ENCODE measurements at places on chromosomes 2 and 18. TPM values are rescaled to one million over a fixed set of nuclear protein-coding genes. Genes with fewer than 3 reads are reported as not detected.

The WDR7 gene
- total RNA-seq, result 36.4 TPM

DNA sequence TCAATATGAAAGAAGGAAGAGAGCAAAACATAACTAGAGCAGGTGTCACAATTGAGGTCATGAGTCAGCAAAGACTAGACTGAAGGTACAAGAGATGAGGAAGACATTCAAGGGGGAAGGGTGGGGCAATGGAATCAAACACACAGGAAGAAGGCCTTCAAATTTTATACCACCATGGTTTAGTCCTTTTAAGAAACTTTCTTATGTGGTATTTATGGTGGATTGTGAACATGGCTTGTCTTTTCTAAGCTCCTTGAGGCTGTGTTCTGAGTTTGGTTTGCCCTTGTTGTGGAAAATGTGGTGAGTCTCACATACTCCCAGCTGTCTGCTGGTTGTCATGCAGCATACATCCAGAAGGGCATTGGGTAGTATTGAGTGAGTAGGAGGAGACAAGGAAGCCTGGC lies 62.1 kb downstream of the NABP1 start:
- DNase-seq, result no peak
- H3K36me3 ChIP-seq, result no peaks in the 10 kb centered on the region
- no peak overlapping the region for H3K4me3 ChIP-seq
- no peak overlapping the region for H3K27ac ChIP-seq
- no peaks in the 10 kb centered on the region for H3K27me3 ChIP-seq

- no peak overlapping the region for H3K27ac ChIP-seq
- H3K4me1 ChIP-seq, result no peaks in the 10 kb centered on the region
- DNase-seq, result no peak
- no peaks in the 10 kb centered on the region for H3K27me3 ChIP-seq
Measured at GRCh38 chr18:73918816-73919215, 228.8 kb downstream of the FBXO15 start.

GRCh38 chr2:136532171-136532570 lies 233.2 kb upstream of the THSD7B start:
- no peak for DNase-seq
- no peaks in the 10 kb centered on the region for H3K27me3 ChIP-seq
- H3K27ac ChIP-seq, result no peak overlapping the region
- no peaks in the 10 kb centered on the region for H3K36me3 ChIP-seq

DNA sequence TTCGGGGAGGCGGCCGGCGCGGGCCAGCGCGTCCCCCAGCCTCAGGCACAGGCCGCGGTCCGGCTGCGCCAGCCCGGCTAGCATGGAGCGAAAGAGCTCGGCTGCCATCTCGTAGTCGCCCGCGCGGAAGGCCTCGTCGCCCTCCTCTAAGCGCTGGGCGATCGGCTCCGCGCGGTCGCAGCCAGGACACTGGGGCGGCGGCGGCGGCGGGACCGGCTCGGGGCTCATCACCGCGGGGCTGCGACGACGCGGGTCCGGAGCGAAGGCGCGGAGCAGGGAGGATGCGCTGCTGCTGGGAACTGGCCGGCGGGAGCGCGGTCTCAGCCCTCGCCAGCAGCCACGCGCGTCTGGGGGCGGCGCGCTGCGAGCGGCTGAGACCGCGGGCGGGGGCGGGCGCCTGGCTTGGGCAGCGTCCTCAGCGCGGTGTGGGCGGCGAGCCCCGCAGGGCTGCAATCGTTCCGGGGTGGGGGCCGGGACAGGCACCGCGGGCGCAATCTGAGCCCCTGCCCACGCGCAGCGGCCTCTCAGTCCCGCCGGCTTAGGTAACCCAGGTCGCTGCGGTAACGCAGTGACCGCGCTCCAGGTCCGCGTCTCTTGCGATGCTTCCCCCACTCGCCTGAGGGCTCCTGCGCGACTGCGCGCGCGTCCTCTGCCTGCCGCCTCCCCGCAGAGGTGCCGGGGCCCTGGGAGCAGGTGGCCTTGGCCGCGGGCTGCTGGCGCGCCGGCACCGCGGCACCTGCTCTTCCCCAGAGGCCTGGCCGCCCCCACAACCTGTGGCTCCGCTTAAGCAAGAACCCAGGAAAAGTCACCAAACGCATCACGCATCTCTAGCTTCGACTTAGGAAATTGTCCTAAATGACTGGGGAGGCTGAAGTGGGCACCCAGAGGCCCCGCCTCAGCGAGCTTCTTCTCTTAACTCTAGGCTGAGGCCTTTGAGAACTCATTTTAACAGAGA lies at the start of gene LONRF2:
Gene LONRF2, minus strand, starts transcription at position 636 of the 955 bp plus-strand sequence. Its CDS starts 408 bp downstream, at position 228.
- no peaks in the 10 kb centered on the region for H3K36me3 ChIP-seq
- H3K27me3 ChIP-seq, result no peaks in the 10 kb centered on the region
- H3K4me3 ChIP-seq, result peak within 1 kb of the TSS; percentile 80
- H3K27ac ChIP-seq, result peak within 1 kb of the TSS; percentile 91
- peaks cover 17% of the 10 kb centered on the region for H3K4me1 ChIP-seq
- no peak for DNase-seq

GRCh38 chr2:67579806-67580205 lies 182.7 kb downstream of the ETAA1 start:
- H3K36me3 ChIP-seq, result no peaks in the 10 kb centered on the region
- no peak overlapping the region for H3K4me3 ChIP-seq
- H3K4me1 ChIP-seq, result no peaks in the 10 kb centered on the region
- no peak overlapping the region for H3K27ac ChIP-seq
- no peak for DNase-seq
- H3K27me3 ChIP-seq, result no peaks in the 10 kb centered on the region

Measured in sigmoid colon (tissue), 7 donors.